ENCODE measurements at places on chromosomes 7 and 10. TPM values are rescaled to one million over a fixed set of nuclear protein-coding genes. Genes with fewer than 3 reads are reported as not detected.

DNA sequence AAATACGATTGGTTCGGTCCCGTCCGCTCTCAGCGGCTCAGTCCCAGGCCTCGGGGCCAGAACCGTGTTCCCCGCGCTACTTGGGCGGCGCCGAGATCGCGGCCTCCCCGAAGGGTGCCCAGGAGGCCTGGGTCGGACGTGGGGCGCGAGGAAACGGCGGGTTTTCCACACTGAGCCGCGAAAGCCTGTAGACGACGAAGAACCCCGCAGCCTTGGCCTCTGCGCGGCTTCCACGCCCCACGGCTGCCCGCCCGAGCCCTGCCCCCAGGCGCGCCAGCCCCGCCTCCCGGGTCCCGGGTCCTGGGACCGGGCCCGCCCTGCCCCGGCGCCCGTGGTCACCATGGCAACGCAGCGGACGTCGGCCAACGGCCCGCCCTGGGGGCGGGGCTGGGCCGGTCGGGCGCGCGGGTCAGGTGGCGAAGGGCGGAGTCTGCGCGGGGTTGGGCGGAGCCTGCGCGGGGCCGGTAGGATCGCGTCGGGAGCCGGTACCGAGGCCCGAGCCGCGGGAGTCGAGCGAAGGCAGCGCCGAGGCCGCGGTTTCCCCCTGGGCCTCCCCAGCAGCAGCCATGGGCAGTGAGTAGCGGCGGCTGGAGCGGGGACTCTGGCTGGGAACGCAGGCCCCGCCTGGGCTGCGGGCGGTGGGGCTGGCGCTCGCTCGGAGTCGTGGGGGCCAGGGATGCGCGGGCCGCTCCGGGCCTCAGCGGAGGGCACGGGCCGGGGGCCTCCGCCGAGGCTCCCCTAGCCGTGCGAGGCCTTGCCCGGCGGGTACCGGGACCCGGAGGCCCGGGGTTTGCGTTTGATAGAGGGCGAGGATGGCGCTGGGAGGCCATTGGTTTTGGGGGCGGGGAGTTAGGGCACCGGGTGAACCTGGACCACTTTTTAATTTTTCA lies at the start of gene SEC61A2:
Gene SEC61A2, plus strand, starts transcription at position 456 of the 890 bp plus-strand sequence. Its CDS starts 111 bp downstream, at position 567.
- peak; percentile 98 for DNase-seq

DNA sequence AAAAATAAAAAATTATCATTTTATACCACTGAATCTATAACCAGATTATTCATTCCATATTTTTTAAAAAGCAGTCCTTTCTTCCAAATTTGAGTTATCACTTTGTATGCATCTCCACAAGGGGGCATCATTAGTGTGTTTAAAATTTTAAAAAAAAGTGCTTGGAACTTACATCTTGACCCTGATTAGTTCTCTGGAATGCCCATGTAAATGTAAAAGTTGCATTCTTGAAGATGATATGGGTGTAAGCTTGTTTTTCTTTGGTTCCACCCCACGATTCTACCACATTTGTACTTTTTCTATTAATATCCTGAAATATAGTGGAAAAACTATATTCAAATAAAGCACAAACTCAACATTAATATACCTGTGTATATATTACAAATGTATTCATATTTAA lies 144.9 kb downstream of the ELAPOR2 start:
- DNase-seq = no peak

- peak; percentile 36 for DNase-seq
Observed at GRCh38 chr7:129665013-129665401, 53.5 kb downstream of the NRF1 start.

DNA sequence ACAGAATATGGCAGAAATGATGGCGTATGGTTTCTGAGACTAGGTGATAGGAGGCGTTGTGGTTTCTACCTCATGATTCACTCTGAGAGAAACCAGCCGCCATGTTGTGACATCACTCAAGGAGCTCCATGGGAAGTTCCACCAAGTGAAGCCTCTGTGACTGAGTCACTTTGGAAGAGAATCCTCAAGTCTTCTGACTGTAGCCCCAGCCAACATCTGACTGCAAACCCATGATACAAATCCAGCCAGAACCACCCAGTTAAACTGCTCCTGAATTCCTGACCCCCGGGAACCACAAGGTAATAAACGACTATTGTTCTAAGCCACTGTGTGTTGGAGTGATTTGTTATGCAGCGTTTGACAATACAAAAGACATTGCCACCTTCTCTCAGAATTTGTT lies 91.1 kb upstream of the CARD11 start:
- no peak for DNase-seq

DNA sequence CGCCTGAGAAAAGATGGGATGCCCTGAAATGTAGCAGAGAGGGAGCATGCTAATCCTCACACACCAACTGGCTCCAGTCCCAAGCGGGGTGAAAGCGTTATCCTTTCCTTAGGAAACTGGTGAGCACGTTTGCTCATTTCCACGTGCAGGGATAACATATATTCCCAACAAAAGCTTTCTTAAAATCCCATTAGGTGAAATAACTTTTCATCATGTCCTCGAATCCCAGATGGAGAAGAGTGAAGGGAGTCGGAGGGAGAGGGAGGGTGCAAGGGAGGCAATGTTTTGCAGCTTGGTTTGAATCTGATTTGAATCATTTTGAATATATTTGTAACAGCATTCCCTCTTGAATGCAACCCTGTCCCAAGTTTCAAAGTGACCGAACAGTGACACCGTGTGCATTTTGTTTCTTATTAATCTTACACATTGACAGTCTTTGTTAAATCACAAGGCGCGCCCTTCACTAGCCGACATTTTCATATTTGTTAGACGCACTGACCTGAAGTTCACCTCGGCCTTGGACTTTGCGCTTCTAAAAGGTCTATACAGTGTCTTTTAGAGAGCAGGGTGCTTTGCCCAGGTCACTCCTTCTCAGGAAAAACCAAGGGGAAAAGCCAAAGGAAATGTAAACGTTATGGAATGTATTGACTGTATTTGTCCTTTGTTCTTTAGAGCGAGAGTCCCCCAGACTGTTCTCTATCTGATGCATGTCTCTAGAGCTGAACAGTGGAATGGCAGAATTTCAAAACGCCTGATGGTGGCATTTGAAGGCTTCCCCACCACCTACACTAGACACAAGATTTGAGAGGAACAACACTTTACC lies 3.1 kb upstream of the HOXA4 start:
- DNase-seq = no peak

Gene ANKRD1
- 0.32 TPM for polyA plus RNA-seq

Gene KNDC1
- polyA plus RNA-seq = 0.67 TPM

DNA sequence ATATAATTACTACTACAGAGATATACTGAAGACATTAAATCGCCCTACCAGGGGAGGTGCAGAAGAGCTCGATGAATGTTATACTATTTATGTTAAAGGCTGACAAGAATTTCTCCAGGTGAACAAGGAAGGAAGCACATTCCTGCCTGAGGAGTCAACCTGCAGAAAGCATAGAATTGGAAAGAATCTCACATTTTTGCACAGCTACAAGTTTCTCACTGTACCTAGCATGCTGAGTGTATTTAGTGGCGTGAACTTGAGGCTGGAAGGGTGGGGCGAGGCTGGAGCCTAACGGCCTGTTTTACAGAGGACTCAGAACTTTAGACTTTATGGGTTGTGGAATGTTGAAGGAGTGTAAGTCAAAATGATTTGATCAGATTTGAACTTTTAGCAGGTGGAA lies 373.6 kb upstream of the LRGUK start:
- no peak for DNase-seq

- DNase-seq = peak; percentile 34
Observed at GRCh38 chr10:49080965-49081364, 34.4 kb downstream of the VSTM4 start.

DNA sequence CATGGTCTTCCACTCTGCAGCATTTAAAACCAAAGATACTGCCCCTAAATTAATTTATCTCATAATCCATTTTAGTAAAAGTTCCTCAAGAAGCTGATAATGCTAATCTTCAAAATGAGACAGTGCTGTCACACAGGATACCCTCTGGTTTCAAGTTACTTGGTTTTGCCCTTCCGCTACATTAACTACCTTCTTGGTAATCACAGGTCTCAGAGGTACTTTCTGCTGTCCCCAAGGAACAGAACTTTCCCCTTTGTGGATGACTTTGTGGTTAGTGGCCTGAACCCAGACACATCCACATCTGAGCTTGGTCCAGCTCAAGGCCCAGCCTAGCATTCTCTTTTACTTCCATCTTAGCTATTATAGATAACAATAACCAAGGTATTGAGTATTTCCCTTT lies 88.8 kb upstream of the TMEM26 start:
- DNase-seq = no peak

- DNase-seq = no peak
Observed at GRCh38 chr10:69376662-69377061, 40.1 kb downstream of the TACR2 start.

Measured in ovary (tissue), 10 donors.